ENCODE measurements at places on chromosomes 16 and 17.

DNA sequence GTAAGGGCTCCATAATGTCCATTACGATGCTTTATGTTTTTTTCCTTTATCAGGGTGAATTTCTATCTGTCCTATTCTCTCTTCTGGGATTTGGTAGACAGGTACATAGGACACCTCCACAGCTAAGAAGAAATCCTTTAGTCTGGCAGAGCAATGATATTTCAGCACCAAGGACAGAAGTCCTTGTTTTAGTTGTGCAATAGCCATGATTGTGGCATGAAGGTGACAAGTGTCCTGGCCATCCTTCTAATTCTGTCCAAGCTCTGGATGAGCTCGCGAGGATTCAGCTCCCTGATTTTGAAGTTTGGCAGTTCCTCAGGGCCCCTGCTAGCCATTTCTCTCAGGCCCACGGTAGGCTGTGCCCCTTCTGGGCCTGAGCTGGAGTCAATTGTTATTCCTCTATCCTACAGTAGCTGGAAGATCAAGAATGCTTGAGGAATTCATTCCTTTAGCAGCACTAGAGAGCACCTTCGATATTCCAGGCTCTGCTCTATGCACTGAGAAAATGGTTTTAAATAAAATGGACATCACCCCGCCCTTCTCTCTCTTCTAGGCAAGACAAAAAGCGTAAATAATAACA, 320.8 kb downstream of the XYLT1 start:
- no peak for DNase-seq

GRCh38 chr16:57479205-57479975, 6.9 kb downstream of the DOK4 start:
- no peak for DNase-seq

- no peak for DNase-seq
These were observed 5.7 kb upstream of the KRT17 start for GRCh38 chr17:41629826-41630670.

DNA sequence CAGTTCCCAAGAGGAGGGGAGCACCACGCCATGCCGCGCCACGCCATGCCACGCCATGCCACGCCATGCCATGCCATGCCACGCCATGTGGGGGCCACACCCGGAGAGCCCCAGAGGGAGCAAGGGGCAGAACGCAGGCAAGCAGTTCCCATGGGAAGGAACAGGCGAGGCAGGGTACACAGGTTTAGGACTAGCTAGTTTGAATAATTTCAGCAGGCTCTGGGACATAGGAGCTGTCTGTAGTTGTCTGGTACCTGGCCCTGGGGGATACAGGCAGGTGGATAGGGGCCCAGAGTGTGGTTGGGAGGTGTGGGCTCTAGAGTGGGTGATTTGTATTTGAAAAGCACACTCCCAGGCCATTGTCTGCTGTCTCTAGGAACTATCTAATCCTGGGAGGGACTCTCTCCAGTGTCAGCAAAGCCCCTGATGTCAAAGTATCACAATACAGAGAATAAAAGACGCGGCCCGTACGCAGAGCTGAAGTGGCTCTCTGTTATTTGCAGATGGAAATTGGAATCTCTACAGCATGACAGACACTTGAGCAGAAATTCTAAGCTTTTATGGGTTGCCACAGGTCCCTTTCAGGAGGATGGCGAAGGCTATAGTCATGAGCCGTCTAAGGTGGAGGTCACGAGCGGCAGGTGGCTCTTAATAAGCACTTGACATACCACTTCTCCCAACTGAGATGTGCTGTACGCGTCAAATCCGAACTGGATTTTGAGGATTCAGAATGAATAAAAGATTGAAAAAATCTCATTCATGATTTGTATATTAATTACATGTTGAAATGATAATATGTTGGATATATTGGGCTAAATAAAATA, 220.8 kb upstream of the TNRC6C start:
- no peak for DNase-seq

- DNase-seq = no peak
These were observed 2.8 kb downstream of the MAPK8IP3 start for GRCh38 chr16:1708768-1709180.

DNA sequence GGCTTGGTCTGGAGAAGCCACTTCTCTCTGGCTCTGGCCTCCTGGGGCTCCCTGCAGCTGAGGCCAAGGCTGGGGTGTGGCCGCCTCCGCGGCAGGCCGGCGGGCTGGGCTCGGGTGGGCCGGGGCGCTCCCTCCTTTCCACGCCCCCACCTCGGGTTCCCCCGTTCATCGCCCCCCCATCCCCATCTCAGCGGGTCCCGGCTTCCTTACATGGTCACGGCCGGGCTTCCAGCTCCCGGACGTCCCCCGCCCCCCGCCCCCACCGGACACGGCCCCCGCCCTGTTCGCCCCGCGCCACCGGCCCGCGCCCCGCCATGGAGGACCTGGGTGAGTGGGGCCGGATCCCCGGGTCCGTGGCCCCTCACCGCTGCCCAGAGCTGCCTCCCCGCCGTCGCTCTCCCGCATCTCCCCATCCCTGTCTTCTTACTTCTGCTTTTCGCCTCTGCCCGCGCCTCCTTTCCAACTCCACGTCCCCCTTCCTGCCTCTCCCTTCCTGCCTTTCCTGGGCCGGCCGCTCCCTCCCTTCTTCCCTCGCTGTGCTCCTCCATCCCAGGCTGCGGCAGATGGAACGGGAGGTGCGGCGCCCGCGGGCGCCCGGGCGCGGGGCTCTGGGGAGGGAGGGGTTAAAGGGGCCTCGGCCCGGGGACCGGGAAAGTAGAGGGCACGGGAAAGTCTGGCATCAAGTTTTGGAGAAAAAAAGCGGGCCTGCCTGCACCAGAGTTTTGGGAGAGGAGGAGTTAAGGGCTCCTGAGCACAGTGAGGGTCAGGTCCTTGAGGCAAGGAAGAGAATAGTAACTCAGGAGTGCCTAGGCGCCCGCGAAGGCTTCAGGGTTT, at the start of gene TGFB1I1:
TGFB1I1 (plus strand) TSS at position 278 of the 834 bp plus-strand sequence; CDS start at position 315, 37 bp downstream.
- DNase-seq = no peak

DNA sequence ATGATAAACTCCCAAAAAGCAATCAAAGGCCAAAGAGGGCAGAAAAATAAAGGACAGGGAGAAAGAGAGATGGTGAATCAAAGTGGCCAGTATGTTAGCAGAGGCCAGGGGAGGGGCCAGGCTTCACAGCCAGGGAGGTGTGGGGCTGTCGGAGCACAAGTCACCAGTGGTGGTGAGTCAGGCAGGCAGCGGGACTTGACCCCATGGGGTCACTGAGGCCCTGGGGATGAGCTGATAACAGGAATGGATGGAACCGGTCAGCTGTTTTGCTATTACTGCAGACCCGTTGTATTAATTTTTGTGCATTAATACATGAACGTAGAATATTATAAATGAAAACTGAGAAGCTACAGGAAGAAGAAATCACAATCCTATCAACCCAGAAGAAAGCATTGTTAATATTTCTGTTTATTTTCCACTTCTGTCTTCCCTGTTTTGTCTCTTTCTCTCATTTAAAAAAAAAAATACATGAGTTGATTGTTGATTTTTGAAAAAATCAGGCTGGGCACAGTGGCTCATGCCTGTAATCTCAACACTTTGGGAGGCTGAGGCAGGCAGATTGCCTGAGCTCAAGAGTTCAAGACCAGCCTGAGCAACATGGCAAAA, 106.9 kb downstream of the SOCS1 start:
- DNase-seq = no peak

DNA sequence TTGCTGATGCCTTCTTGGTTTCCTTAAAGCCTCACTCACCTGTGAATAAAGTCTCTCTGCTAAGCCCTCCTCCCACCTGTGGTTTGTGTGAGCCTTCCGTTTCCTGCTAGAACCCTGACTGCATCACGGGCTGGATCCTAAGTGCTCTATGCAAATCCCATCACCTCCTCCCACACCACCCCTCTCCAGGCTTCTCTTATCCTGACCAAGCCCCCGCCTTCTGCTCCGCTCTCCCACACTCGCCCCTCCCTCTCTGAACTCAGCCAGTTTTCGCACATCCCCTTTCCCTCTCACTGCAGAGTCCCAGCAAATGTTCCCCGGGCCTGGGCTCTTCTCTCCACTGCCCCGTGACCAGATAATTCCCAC, 51.8 kb downstream of the PIMREG start:
- DNase-seq = no peak

DNA sequence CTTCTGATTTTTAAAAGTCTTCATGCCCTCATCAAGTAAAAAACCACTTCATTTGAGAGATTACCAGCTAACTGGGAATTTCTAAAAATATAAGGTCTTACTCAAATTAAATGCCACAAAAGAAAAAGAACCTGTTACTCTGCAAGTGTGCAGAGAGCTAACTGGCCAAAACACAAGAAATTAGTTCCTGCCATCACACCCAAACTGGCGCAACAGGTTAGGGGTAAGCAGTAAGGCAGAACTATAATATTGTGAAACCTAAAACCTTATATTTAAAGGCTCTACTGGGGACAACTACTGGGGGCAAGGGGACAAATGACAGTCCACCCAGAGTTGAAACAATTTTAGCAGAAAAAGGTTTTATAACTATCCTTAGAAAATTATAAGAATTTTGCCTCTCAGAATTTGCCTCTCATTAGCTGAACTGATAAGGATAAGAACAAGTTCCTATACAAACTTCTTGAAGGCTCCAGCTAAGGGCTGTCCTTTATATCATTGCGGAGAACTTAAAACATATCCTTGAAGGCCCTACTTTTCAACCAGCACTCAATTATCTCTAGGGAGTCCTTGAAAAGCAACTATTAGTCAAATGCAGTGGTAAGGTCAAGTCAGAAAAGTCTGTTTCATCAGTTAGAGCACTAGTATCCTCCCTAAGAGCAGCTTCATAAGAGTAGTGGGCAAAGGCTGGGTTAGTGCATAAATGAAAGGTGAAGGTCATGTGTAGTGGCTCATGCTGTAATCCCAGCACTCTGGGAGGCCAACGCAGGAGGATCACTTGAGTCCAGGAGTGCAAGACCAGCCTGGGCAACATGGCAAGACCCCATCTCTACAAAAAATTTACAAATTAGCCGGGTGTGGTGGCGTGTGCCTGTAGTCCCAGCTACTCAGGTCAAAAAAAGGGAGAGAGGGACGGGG, 31.5 kb downstream of the SMURF2 start:
- no peak for DNase-seq

- DNase-seq = no peak
These were observed 224.1 kb upstream of the TBX2 start for GRCh38 chr17:61175298-61176142.
